ENCODE measurements at places on chromosomes 3 and 15. TPM values are rescaled to one million over a fixed set of nuclear protein-coding genes. Genes with fewer than 3 reads are reported as not detected.

The ARIH1 gene
- 192 TPM for total RNA-seq

The GOLGA8N gene
- 4.1 TPM for total RNA-seq

The SLC9A9 gene
- not detected for total RNA-seq

The DUOXA2 gene
- total RNA-seq = not detected

The GJD2 gene
- total RNA-seq = not detected

The MKRN3 gene
- total RNA-seq = 7.9 TPM

The TIGIT gene
- not detected for total RNA-seq

The NR2F2 gene
- total RNA-seq = 53.7 TPM

The POLR2H gene
- 156 TPM for total RNA-seq

The OR4F15 gene
- total RNA-seq = not detected

The KLHDC8B gene
- 6.8 TPM for total RNA-seq

The CLDN11 gene
- 1.9 TPM for total RNA-seq

The HTR3E gene
- total RNA-seq = not detected

The ECE2 gene
- total RNA-seq = not detected

The MYEF2 gene
- total RNA-seq = 71.3 TPM

The ABHD10 gene
- 30.3 TPM for total RNA-seq

The MOBP gene
- total RNA-seq = not detected

The LRRN1 gene
- 0.13 TPM for total RNA-seq

The IL1RAP gene
- 5.2 TPM for total RNA-seq
